Smooth muscle cell of the coronary artery (primary cell): ENCODE measurements at places on chromosomes 16 and 17. TPM values are rescaled to one million over a fixed set of nuclear protein-coding genes. Genes with fewer than 3 reads are reported as not detected.

KRT34 gene
- under 0.01 TPM in 1 of 2 replicates, not detected in the other for total RNA-seq

UNC13D gene
- 0.30 and 0.82 TPM in 2 replicates for total RNA-seq

SHCBP1 gene
- total RNA-seq, result 0.94 and 8.3 TPM in 2 replicates

OTOP3 gene
- total RNA-seq, result not detected in 2 replicates

NLK gene
- 7.0 and 15.1 TPM in 2 replicates for total RNA-seq

UTS2R gene
- total RNA-seq, result not detected in 2 replicates

SCARF1 gene
- 0.23 and 0.94 TPM in 2 replicates for total RNA-seq

SLC38A8 gene
- total RNA-seq, result not detected in 2 replicates

LDHD gene
- 0.12 and 2.0 TPM in 2 replicates for total RNA-seq

DLX4 gene
- total RNA-seq, result not detected in 2 replicates
